Substantia nigra (tissue), 51 donors: ENCODE measurements at places on chromosomes 1 and 21.

DNA sequence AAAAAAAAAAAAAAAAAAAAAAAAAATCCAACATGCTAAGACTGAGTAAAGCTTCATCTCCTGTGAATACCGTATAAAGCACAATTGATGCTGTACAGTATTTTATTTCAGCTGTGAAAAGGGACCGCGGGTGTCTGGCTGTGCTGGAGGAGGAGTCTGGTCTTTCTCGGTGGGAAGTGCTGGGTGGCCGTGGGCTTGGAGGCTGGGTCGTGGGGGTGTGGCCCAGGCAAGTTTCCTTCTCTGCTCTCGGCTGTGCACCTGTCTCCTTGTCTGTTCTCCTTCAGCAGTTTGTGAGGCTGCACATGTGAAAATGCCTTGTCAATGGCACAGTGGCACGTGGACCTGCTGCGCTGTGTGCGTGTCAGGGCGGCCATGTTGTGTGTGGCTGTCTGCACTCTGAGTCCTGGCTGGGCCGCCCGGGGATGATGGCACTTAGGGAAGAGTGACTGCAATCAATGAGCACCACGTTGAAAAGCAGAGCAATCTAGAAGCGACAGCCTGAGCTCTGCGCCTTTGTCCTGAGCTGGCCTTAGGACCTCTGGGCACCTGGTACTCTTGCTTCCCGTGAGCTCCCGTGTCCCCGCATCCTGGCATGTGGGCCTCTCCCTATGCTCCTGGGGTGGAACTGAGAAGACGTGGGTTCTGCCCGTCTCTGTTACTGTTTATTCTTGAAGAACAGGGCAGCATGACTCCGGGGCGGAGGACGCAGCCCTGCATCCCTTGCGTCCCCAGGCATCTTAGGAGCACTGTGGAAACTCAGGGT lies 14.5 kb downstream of the AGPAT3 start:
- DNase-seq, result no peak

GRCh38 chr1:167678838-167679237 lies 42.9 kb upstream of the MPZL1 start:
- no peak for DNase-seq

- DNase-seq, result no peak
These were observed 9.3 kb downstream of the CHI3L2 start for GRCh38 chr1:111236806-111237205.

DNA sequence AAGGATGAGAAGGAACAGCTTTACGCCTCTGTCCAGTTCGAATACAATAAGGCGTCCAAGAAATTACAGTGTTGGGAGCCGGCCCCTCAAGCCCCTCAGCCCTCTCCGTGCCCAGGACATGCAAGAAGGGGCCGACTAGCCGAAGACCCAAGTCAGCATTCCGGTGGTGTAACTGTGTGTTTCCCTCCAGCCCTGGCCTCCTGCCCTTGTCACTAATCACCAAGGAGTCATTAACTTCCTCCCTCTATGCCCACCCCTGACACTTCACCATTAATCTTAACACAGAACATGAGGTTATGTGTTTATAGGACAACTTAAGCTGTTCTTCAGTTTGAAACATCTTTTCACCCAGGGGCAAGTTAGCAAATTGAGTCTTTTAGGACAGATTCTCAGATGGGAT lies 16.4 kb upstream of the C4BPB start:
- DNase-seq, result no peak

GRCh38 chr1:15196807-15197530 lies 43.4 kb downstream of the TMEM51 start:
- DNase-seq, result no peak

DNA sequence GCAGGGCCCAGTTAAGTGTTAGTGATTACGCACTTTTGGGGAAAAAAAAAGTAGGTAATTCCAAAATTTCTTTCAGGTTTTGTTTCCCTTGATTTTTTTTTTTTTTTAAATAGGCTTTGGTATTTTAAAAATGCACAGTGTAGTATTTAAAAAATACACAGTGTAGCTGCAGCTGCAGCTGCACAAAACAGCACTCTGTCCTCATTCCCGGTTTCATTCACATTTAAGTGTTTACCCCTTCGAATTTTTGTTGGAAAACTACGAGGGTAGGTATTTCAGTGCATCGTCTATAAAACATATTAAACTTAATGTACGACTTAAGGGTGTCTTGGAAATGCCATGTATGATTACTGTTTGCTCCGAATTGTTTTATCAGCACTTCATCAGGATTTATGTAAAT lies 3.4 kb downstream of the NEK7 start:
- DNase-seq, result no peak

DNA sequence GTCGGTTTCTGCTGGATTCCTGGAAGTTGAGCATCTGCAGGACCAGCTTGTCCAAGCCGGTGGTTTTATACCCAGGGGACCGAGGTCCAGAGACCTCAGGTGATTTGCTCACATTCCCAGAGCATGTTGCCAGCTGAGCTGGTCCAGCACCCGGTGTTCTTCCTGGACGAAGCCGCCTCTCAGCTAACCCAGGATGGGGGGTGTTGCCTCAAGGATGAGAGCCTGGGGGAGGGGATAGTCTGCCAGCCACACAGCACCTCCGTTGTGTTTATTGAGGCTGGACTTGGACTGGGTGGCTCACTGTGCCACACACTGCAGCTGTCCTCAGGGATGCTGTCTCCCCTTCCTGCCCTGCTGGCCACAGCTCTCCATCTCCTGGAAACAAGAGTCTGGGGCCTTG lies 1.5 kb downstream of the TMEM201 start:
- DNase-seq, result no peak

DNA sequence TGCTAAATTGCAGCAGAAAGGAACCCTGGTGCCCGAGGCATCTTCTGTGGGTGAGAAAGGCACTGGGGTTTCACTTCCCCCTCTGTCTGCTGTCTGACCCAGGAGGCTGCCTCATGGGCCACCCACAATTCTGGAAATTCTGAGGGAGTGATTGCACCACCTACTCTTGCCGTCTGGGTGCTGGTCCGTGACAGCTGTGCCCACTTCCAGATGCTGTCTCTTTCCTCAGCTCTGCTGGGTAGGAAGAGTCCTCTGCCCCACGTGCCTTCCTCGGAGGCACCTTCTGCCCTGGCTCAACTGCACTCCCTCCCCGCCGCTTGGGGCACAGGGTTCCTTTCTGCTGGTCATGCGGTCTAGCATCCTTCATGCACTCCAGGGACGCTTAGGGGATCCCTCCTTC lies 96.3 kb downstream of the ARHGEF10L start:
- DNase-seq, result peak; percentile 23

- DNase-seq, result no peak
These were observed 147.9 kb upstream of the FMN2 start for GRCh38 chr1:239943761-239944160.

DNA sequence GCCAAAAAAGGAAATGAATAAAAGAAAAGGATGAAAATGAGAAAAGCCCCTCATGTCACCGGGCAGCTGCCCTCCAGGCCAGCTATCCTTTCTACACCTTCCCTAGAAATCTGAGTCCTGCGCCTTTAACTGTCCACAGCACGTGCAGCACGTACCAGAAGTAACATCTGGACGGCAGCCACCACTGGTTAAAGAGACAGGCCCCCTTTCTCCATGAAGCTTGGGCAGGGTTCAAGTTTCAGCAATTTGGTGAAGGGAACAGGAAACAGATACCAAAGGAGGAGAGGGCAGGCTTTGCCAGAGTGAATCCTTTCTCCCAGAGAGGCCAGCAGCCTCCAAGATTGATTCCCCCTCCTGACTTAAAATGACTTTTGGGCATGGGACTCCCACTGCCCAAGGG lies 3.6 kb upstream of the KIAA2013 start:
- DNase-seq, result peak; percentile 38

DNA sequence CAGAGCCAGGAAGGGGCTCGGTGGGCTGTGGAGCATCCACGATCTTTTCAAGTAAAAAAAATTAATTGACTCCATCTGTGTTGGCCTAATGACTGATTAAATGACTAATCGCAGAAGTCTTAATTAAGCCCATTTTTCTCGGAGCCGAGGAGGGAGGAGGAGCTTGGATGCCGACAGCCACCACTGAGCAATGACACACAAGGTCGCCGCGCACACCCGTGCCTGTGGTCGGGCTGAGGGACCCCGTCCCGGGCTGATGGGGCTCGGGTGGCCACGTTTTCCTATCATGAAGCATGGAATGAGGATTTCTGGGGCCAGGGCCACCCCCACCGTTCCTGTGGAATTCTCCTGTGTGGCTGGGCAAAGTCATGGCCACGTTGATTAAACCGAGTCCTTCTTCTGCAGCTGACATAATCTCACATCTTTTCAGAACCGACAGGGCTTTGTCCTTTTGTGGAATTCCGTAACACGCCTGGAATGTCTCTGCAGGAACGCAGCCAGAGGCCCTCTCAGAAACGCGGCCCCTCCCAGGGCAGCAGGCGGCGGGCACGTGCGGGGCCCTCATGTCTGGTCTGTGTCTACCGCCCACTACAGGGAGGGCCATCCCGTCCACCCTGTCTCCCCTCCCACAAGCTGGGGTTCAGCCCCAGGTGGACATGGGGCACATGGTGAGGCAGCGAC lies 60.7 kb downstream of the MORN1 start:
- no peak for DNase-seq

GRCh38 chr1:242544071-242544470 lies 19.6 kb upstream of the PLD5 start:
- no peak for DNase-seq

GRCh38 chr1:87146538-87146937 lies 182.1 kb upstream of the LMO4 start:
- no peak for DNase-seq

- no peak for DNase-seq
These were observed 130.8 kb downstream of the HMCN1 start for GRCh38 chr1:185864889-185865517.

DNA sequence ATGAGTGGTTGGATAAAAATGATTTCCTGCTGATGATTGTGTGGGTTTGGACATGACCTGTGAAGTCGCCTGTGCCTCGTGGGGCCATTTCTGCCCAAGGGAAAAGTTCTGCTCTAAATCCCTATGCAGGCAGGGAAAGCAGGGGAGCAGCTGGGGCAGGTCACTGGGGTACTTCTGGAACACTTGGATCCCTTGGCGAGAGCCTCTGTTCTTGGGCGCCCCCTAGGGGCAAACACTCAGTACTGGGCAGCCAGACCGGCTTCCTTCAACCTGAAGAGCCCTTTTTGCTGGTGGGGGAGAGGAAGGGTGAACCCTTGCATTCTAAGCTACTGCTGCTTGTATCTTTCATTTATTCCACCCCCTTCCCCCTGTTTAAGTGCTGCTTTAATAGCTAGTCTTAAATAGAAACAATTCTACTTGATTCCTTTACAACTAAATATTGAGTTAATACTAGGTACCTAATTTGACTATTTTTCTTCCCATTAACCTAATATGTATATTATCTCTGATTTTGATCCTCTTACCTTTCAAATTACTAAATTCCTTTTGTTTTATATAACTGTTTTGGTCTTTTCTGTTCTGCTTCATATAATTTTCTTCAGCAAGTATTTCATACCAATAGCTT lies 5.1 kb upstream of the CLEC20A start:
- no peak for DNase-seq

- DNase-seq, result no peak
These were observed 56.5 kb downstream of the LAMC2 start for GRCh38 chr1:183242556-183242955.

GRCh38 chr1:107739651-107740050 lies 225.3 kb downstream of the VAV3 start:
- no peak for DNase-seq

GRCh38 chr1:118617916-118618315 lies 370.2 kb downstream of the TBX15 start:
- DNase-seq, result no peak

DNA sequence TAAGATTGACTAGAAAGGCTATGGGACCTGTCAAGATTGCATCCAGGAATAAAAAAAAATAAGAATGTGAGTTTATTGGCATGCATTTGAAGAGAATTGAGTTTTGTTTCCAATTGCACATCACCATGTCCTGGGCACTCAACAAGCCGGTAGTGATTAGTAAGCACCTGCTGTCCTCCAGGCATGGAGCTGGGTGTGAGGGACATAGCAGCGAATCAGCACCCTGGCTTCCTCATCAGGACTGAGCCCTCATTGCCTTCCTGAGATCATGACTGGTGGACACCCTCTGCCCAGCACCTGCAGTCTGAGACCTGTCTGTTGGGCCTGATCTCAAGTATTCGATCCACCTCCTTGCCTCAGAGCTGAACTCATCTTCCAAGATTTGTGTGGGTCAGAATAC lies 26.8 kb downstream of the S100A6 start:
- no peak for DNase-seq

- DNase-seq, result no peak
These were observed 5.8 kb downstream of the AVPR1B start for GRCh38 chr1:206111271-206111927.

DNA sequence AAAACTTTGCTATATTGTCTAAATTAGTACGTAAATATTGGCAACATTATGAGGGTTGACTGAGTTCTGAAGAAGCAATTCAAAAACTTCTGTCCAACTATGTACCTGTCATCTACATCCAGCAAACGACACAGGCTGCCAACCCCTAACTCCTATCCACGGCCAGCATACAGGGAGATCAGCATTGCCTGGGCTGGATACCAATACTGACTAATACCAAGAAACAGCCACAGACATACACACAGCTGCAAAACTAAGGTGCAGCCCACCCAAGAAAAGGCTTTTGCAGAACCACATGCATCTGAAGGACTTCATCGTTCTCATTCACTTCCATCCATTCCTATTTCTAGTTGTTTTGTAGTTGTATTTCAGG lies 2.0 kb downstream of the KIAA0319L start:
- no peak for DNase-seq

DNA sequence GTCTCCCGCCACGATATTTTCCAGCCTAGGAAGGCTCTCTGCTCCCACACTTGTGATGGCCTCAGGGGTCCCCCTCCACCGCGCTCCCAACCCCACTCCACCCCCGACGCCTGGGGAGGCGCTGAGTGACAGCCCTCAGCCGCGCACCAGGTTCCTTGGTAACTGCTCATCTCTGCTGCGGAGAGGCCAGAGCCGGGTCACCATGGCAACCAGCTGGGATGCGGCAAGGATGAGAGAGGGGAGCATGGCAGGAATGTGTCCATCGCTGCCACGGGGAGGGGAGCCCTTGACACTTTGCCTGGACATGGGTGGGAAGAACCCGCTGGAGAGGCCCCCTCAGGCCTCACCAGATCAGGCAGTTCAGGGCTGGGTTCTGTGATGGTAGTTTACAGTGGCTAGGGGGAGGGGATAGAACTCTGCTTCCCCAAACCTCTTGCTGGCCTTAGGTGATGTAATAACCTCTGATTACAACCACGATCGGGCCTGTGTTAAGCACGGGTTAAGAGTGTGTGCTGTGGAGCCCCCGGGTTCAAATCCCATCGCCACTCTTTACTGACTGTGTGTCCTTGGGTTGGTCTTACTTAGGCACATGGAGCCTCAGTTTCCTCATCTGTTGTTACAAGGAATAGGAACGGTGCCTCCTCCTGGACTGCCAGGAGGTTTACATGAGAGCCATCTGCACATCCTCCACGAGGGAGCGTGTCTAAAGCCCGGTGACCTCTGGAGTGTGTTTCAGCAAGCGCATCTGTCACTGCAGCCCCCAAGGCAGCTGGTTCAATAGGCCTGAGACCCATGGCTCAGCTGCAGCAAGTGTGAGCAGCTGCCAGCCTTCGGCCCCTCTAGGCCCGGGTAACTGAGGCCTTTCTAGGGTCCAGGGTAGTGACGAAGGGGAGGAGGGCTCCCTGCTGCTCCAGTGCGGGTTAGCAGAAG lies 6.3 kb downstream of the KIF17 start:
- DNase-seq, result no peak

GRCh38 chr21:39938086-39938625 lies 70.9 kb downstream of the PCP4 start:
- no peak for DNase-seq
